Activated naive CD4-positive, alpha-beta T cell treated with anti-CD3 and anti-CD28 coated beads for 36 hours (primary cell): ENCODE measurements at places on chromosomes 3 and 15. TPM values are rescaled to one million over a fixed set of nuclear protein-coding genes. Genes with fewer than 3 reads are reported as not detected.

DNA sequence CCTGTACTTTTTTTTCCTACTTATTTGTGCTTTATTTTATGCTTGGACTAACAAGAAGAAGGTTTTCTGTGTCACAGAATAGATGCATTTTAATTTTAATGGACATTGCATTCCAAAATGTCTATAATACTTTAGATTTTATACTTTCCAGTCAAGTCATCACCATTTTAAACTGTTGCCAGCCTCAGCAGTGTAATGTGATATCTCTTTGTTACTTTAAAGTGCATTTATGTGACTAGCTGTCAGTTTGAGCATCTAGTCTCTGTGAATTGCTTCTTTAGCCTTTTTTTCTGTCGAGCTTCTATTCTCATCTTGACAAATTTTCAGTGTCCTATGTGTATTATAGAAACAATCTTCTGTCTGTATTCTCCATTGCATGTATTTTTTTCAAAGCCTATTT is 511.4 kb upstream of the CBLB start:
- H3K4me3 ChIP-seq, result no peak overlapping the region
- no peaks in the 10 kb centered on the region for H3K27me3 ChIP-seq
- no peaks in the 10 kb centered on the region for H3K36me3 ChIP-seq
- H3K4me1 ChIP-seq, result peaks cover 5% of the 10 kb centered on the region
- no peak overlapping the region for H3K27ac ChIP-seq

- H3K4me1 ChIP-seq, result peaks cover 15% of the 10 kb centered on the region
- no peak overlapping the region for H3K27ac ChIP-seq
- peak; percentile 18 for DNase-seq
- H3K36me3 ChIP-seq, result peaks cover 3% of the 10 kb centered on the region
- H3K4me3 ChIP-seq, result no peak overlapping the region
These were observed 304.4 kb upstream of the TGFBR2 start for GRCh38 chr3:30302027-30302426.

DNA sequence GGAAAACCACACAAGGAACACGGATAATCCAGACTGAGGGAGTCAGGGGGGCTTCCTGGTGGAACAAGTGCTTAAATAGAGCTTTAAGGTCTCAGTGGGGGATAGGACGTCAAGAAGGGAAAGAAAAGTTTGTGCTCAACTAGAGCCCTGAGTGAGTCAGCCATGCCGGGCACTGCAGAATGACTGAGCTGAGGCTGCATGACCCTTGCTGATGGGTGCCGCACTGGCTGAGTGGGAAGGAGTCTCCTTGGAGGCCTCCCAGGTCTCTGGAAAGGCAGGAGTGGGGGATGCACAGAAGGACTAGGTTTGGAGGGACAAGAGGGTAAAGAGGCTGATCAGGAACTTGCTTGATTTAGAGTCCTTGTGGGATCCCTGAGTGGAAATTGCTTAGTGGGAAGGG is 150.3 kb downstream of the RPLP1 start:
- H3K4me3 ChIP-seq, result no peak overlapping the region
- H3K4me1 ChIP-seq, result no peaks in the 10 kb centered on the region
- H3K27me3 ChIP-seq, result peaks cover 3% of the 10 kb centered on the region

- no peaks in the 10 kb centered on the region for H3K4me1 ChIP-seq
- no peak overlapping the region for H3K4me3 ChIP-seq
- no peak for DNase-seq
- no peak overlapping the region for H3K27ac ChIP-seq
These were observed 270.7 kb upstream of the SLITRK3 start for GRCh38 chr3:165466856-165467255.

- H3K27me3 ChIP-seq, result no peaks in the 10 kb centered on the region
- peaks cover 41% of the 10 kb centered on the region for H3K36me3 ChIP-seq
- H3K4me1 ChIP-seq, result peaks cover 64% of the 10 kb centered on the region
- peak overlapping the region; percentile 32 for H3K27ac ChIP-seq
- H3K4me3 ChIP-seq, result peak overlapping the region; percentile 71
These were observed 6.3 kb downstream of the BHLHE40 start for GRCh38 chr3:4985330-4986174.

DNA sequence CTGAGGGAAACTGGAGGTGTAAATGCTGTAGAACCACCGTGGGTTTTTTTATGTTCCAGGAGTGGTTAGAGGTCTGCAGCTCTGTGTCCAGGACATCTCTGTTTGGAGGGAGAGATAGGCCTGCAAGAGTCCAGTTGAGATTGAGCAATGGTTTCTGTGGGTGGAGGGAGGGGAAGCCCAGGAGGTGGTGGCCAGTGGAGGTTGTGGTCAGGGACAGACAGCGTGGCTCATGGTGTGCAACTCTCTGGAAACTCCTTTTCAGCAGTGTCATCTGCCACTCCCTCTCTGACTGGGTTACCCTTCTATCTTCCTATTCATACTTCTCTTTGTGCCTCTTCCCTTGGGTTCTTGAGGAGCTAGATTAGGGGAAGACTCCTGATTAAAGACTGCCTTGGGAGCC is 9.6 kb downstream of the XCR1 start:
- H3K4me3 ChIP-seq, result no peak overlapping the region
- no peak for DNase-seq
- H3K27me3 ChIP-seq, result peaks cover 3% of the 10 kb centered on the region
- no peaks in the 10 kb centered on the region for H3K36me3 ChIP-seq
- H3K27ac ChIP-seq, result no peak overlapping the region

DNA sequence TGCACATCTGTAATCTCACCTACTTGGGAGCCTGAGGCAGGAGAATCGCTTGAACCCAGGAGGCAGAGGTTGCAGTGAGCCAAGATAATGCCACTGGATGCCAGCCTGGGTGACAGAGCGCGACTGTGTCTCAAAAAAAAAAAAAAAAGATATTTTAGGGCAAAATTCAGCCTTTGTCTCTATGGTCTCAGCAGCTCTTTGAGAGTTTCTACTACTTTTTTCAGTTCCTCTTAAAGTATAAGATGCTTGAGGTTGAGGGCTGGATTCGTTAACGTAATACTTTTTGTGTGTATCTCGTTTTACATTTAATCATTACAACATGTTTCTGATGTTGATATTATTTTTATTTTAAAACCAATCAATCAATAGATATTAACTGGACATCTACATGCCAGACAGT is 381.2 kb upstream of the TBL1XR1 start:
- no peak for DNase-seq
- no peak overlapping the region for H3K27ac ChIP-seq

DNA sequence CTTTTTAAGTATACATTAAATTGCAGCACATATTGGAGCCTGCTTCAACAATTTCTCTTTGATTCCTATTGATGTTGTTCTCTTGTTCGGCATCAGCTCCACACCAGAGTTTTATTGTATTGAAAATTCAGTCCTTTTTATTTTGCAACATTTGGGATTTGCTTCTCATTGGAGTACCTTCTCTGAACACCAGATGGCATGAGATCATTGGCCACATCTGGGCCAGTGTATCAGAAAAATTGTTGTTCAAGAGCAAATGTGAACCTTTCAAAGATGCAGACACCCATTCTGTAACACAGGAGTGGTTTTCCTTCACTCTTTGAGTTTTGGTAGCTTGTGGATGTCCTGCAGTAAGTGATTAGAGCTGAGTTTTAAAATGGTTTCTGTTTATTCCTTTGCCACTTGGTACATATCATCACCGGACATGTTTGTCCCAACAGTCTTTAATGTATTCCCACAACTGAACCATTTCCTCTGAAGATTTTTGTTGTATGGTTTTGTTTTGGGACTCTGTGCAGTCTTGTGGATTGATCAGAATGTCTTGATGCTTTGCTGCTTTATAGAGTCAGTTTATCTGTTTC is 96.1 kb downstream of the MCTP2 start:
- no peak overlapping the region for H3K27ac ChIP-seq
- H3K4me3 ChIP-seq, result no peak overlapping the region
- peaks cover 7% of the 10 kb centered on the region for H3K4me1 ChIP-seq
- no peak for DNase-seq
- H3K36me3 ChIP-seq, result peaks cover 2% of the 10 kb centered on the region

- no peak overlapping the region for H3K4me3 ChIP-seq
- H3K4me1 ChIP-seq, result no peaks in the 10 kb centered on the region
- H3K36me3 ChIP-seq, result peaks cover 2% of the 10 kb centered on the region
- DNase-seq, result no peak
These were observed 22.6 kb downstream of the ISL2 start for GRCh38 chr15:76359152-76359551.

- H3K36me3 ChIP-seq, result no peaks in the 10 kb centered on the region
- H3K27me3 ChIP-seq, result no peaks in the 10 kb centered on the region
- H3K4me1 ChIP-seq, result peaks cover 9% of the 10 kb centered on the region
- no peak for DNase-seq
- H3K27ac ChIP-seq, result peak overlapping the region; percentile 72
These were observed 21.9 kb upstream of the LIPC start for GRCh38 chr15:58409861-58410260.

GRCh38 chr3:149209431-149209830 is 12.2 kb downstream of the CP start:
- DNase-seq, result no peak
- H3K27me3 ChIP-seq, result peaks cover 7% of the 10 kb centered on the region
- no peaks in the 10 kb centered on the region for H3K4me1 ChIP-seq
- no peak overlapping the region for H3K27ac ChIP-seq
- H3K36me3 ChIP-seq, result no peaks in the 10 kb centered on the region

- no peaks in the 10 kb centered on the region for H3K36me3 ChIP-seq
- H3K4me3 ChIP-seq, result no peak overlapping the region
- H3K27me3 ChIP-seq, result no peaks in the 10 kb centered on the region
- DNase-seq, result peak; percentile 69
- H3K27ac ChIP-seq, result no peak overlapping the region
These were observed 152.1 kb upstream of the TBC1D5 start for GRCh38 chr3:17894434-17895060.

DNA sequence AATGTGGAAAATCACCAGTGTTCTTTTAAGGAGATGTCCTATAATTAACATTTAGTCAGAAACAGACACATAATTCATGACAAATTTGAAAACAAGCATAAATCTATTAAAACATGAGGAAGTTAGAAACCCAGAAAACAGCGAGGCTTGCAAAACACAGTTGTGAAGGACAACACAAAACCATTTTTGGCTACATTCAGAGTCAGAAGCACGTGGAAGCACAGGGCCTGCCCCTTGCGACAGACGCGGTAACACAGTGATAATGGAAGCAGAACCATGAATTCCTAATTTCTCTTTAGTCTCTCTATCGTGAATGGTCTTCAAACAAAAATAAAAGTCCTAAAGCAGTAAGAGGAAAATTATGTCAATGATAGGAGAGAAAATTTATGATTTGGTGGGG is 12.2 kb downstream of the NCEH1 start:
- H3K4me1 ChIP-seq, result no peaks in the 10 kb centered on the region
- no peaks in the 10 kb centered on the region for H3K27me3 ChIP-seq
- H3K27ac ChIP-seq, result no peak overlapping the region
- no peaks in the 10 kb centered on the region for H3K36me3 ChIP-seq
- no peak overlapping the region for H3K4me3 ChIP-seq

- no peaks in the 10 kb centered on the region for H3K27me3 ChIP-seq
- no peak overlapping the region for H3K4me3 ChIP-seq
- H3K27ac ChIP-seq, result no peak overlapping the region
These were observed 126.0 kb downstream of the ZBTB20 start for GRCh38 chr3:115021061-115021460.

GRCh38 chr3:183500981-183501704 is 54.4 kb downstream of the KLHL6 start:
- no peak overlapping the region for H3K4me3 ChIP-seq
- H3K27me3 ChIP-seq, result no peaks in the 10 kb centered on the region

GRCh38 chr15:66124651-66125050 is 128.9 kb downstream of the MEGF11 start:
- no peak overlapping the region for H3K27ac ChIP-seq
- no peak for DNase-seq
- H3K4me3 ChIP-seq, result no peak overlapping the region
- H3K36me3 ChIP-seq, result no peaks in the 10 kb centered on the region
- no peaks in the 10 kb centered on the region for H3K27me3 ChIP-seq

- no peak for DNase-seq
- no peak overlapping the region for H3K27ac ChIP-seq
- H3K4me3 ChIP-seq, result no peak overlapping the region
- no peaks in the 10 kb centered on the region for H3K36me3 ChIP-seq
- no peaks in the 10 kb centered on the region for H3K27me3 ChIP-seq
- H3K4me1 ChIP-seq, result peaks cover 2% of the 10 kb centered on the region
These were observed 8.7 kb downstream of the CCR8 start for GRCh38 chr3:39338201-39338600.

- no peak for DNase-seq
- no peaks in the 10 kb centered on the region for H3K27me3 ChIP-seq
- H3K36me3 ChIP-seq, result no peaks in the 10 kb centered on the region
These were observed 98.7 kb downstream of the RAP2B start for GRCh38 chr3:153260681-153261080.

GRCh38 chr15:83365370-83365938 is 81.0 kb upstream of the BNC1 start:
- peaks cover 8% of the 10 kb centered on the region for H3K4me1 ChIP-seq
- H3K4me3 ChIP-seq, result peak overlapping the region; percentile 45
- peaks cover 43% of the 10 kb centered on the region for H3K27me3 ChIP-seq
- H3K27ac ChIP-seq, result no peak overlapping the region

DNA sequence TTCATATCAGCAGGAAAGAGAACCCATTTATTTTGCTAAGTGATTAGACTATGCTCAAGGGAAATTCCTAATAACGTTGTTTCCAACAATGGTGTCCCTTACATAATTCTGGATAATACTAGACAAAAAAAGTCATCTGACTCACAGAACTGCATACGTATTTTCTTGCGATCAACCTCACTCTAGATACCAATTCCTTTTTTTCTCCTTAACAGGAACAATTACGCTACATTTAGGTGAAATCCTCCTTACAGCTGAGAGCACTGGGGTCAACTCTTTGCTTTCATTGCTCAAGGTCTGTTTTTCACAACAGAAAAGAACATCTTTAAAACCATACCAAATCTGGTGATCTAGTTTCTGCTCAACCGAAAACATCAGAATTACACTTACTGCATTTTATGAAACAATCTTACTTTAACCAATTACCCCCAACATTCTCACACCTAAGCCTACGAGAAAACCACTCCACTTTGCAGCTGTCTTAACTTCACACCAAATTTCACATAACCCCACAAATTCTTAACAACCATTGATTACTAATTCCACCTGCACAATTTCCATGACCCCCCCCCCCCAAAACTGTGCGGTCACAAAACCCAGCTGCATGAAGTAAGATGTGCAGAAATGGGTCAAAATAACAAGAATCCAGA is 61.2 kb upstream of the ICE2 start:
- no peaks in the 10 kb centered on the region for H3K27me3 ChIP-seq
- H3K4me3 ChIP-seq, result no peak overlapping the region
- H3K4me1 ChIP-seq, result peaks cover 84% of the 10 kb centered on the region
- H3K36me3 ChIP-seq, result peaks cover 8% of the 10 kb centered on the region

GRCh38 chr3:23650371-23651140 is 155.2 kb upstream of the UBE2E1 start:
- H3K27me3 ChIP-seq, result peaks cover 7% of the 10 kb centered on the region
- no peak overlapping the region for H3K4me3 ChIP-seq
- DNase-seq, result no peak
- peaks cover 7% of the 10 kb centered on the region for H3K4me1 ChIP-seq
- no peaks in the 10 kb centered on the region for H3K36me3 ChIP-seq
- no peak overlapping the region for H3K27ac ChIP-seq

Gene PLCH1
- 0.21 TPM for total RNA-seq

Gene FBXO40
- not detected for total RNA-seq

Gene FBXL2
- total RNA-seq, result not detected

Gene HRG
- not detected for total RNA-seq

Gene RLBP1
- total RNA-seq, result not detected

Gene ACOX2
- total RNA-seq, result not detected
